ENCODE measurements at places on chromosomes 7 and 10.

DNA sequence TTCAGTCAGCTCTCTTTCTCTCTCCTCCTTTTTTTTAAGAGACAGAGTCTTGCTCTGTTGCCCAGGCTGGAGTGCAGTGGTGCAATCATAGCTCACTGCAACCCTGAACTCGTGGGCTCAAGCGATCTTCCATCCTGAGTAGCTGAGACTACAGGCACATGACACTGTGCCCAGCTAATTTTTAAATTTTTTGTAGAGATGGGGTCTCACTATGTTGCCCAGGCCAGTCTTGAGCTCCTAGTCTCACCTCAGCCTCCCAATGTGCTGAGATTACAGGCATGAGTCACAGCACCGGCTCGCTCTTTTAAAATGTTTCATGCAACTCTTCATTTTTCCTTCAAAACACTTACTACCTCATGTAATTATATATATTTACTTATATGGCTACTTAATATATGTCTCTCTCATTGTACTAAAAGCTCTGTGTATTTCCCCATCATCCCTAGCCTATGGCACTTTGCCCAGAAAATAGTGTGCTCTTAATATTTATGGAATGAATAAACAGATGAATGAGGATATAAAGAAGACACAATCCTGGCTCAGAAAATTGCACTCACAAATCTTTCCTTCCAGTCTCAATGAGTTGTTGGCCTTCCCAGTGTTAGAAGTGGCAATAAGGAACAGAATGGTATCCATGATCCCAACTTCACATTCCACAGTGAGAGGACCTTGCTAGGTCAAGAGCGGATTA lies 33.9 kb downstream of the EBLN1 start:
- no peak for DNase-seq

DNA sequence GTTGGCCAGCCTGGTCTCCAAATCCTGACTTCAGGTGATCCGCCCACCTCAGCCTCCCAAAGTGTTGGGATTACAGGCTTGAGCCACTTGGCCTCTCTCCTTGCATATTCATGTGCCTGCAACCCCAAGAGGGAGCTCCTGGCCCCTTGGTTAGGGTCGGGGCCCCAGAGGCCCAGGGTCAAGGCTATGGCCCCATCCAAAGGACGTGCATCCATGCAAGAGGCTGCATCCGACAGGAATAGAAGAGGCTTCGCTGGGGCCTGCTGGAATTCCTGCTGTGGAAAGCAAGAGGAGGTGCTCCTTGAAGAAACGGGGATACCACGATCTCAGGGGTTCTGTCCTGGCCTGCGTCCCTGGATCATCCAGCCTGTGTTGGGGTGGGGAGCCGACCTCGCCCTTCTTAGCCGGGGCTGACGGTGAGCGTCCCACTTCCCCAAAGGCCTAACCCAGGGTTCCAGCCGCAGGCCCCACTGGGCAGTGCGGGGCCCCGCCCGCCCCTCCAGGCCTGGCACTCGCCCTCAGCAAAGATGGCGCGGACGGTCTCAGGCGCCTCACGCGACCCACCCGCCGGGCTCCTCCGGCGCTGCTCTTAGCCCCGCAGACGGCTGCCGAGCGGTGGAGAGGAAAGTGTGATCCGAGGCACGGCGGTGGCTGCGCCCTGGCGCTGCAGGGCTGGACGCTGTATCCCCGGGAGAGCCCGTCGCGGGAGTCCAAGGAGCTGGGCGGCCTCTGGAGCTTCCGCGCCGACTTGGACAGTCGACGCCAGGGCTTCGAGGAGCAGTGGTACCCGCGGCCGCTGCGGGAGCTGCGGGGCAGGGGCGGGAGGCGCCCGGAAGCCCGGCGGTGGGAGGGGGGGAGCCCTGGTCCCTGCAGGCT lies 54.7 kb downstream of the ZNF727 start:
- no peak for DNase-seq

GRCh38 chr7:109094-109493 lies 83.3 kb upstream of the FAM20C start:
- DNase-seq = no peak

- no peak for DNase-seq
These were observed 4.8 kb downstream of the FSCN3 start for GRCh38 chr7:127598318-127598717.

GRCh38 chr7:100353685-100354330 lies 4.1 kb upstream of the PILRB start:
- peak; percentile 11 for DNase-seq

DNA sequence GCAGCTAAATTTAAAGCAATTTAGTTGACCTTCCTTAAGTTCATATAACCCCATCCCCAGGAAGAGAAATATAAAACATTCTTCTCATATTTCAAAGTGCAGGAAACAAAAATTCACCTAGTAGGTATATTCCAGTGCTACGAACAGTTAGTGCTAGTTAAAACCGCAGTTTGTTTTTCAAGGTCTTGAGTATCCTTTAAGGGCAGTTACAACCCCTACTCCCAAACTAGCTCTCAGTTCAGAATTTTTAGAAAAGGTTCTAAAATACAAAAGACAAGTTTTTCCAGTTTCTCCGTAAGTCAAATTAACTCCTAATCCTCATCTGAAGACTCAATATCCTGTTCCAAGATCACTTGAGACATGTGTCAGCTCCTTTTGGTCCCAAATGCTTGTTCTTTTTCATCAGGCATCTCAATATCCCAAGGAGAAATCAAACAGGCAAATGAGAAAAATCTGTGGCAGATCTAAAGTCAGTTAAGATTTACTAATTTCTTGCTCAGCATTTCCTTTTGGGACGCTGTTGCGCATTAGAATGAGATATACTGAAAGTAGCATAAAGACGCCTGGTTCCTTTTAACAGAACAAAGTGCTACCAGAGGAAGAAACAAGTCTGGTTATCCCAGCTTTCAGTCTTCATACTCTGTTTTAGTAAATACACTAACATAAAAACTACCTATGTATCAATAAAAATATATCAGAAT lies 51.8 kb downstream of the ARHGAP12 start:
- no peak for DNase-seq

GRCh38 chr7:12174931-12175330 lies 36.2 kb upstream of the TMEM106B start:
- DNase-seq = no peak

DNA sequence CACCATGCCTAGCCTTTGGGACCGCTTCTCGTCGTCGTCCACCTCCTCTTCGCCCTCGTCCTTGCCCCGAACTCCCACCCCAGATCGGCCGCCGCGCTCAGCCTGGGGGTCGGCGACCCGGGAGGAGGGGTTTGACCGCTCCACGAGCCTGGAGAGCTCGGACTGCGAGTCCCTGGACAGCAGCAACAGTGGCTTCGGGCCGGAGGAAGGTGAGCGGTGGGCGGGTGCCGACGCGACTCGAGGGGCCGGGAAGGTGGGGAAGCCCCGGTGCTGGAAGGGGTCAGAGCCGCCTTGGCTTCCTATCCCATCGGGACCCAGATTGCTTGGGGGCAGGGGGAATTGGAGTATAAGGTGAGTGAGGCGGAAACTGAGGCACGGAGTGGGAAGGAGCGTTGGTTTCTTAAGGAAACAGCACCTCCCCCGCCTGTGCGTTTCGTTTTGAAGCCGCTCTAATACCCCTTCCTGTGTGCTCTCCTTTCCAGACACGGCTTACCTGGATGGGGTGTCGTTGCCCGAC lies 547 bp downstream of the DDIT4 start:
- DNase-seq = no peak

DNA sequence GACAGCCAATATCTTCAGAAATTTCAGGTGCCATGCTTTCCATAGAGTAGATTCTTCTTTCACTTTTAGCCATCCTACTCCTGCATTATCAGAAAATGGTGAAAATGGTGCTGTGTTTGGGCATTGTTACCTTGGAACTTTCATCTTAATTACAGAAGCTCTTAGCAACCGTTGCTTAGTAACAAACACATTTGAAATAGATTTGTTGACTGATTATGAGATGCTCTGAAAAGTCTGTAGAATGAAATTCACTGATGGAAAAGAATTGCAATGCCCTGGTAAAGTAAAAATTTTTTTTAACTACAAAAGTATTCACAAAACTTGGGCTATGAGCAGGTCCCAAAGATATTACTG lies 249.3 kb upstream of the NEBL start:
- no peak for DNase-seq

DNA sequence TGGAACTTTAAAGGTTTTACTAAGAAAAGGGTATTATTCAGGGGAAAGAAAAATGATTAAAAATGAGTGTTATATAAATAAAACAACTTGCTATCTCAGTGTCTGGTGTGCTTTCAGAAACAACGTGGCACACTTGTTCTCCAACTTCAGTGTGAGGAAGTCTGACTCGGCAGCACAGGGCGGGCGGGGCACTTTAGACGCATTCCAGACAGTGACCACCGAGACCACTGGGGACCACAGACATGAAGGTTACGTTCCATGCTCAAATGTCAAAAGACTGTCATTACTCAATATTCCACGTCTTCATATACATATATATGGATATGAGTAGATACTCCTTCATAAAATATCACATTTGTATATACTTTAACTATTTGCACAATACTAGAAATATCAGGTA lies 87.0 kb downstream of the LARP4B start:
- no peak for DNase-seq

DNA sequence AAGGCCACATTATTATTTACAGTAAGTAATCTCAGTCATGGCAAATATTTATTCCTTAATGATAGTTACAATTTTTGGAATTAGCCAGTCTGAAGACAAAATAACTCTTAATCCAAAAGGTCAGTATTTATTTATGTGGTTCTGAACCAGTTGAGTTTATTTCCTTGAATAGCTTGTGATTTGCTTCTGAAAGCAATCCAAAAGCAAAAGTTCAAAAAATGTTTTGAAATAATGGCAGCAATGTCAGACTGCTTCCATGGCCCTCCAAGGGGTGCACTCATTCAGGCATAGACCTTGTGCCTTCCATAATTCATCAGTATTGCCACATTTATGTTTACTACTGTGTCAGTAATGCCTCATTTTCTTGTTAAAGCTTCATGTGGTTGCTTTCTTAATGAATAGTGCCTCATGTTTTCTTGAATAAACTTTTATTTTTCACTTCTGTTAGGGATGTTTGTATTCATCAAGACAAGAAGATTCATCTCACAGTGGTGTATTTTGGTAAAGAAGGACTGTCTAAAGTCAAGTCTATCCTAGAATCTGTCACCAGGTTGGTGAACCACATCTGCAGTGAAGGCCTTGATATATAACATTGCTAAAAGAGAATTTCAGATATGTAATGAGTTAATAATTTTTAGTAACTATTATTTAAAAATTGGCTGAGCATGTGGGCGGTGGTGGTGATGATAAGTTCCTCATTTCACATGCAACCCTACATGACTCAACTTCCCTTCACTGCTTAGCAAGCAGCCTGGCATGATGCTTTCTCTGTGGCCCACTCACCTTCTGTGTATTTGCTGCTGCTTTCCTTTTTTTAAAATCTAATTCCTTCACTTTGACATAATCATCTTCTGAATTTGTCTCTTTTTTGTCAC lies 22.0 kb downstream of the CSGALNACT2 start:
- no peak for DNase-seq

DNA sequence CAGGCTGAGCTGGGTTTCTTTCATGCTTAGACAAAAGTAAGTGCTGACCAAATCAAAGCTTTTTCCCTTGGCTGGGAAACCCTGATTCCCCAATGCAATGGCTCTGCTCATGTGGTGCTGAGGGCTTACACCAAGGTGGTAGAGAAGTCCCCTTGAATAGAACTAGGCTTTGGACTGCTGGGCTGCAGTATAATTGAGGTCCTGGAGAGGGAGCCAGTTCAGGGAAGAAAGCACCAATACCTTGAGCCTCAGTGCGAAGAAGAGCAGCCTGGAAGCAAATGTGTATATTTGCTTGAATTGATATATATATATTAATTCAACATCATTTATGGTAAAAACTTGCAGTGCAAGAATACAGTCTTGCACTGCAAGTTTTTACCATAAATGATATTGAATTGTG lies 391.1 kb downstream of the RPS24 start:
- DNase-seq = no peak

DNA sequence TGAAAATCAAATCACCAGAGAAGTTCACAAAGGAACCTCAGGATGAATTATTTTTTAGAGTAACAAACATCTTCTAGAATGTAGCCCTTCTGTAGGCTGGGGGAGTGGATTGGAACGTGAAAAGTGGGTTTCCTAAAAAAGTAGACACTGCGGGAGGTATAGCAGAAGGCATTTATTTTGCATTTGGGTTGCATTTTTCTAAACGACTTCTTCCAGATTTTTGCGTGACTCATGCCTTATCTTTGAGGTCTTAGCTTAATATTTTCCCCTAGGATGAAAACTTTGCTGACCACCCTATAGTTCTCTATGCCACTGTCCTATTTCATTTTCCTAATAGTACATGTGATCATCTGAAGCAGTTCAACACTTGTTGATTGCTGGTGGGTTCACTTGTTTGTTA lies 112.7 kb upstream of the JCAD start:
- DNase-seq = no peak

DNA sequence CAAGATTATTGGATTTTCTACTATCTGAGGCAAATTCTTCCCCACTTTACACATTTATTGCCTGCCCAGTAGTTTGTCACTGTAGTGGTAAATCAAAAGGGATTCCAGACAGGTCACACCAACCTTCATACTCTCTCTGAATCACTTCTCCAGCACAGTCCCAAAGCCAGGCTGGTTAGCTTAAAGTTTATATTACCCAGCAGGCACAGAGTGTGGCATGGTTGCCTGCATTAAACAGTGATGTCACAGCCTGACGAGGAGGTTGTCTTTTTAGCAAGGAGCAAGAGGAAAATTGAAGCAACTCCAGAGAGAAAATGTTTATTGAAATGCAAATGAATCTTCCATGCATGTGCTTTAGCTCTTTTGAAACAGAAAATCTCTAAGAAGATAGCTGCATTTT lies 375.5 kb upstream of the CELF2 start:
- no peak for DNase-seq

DNA sequence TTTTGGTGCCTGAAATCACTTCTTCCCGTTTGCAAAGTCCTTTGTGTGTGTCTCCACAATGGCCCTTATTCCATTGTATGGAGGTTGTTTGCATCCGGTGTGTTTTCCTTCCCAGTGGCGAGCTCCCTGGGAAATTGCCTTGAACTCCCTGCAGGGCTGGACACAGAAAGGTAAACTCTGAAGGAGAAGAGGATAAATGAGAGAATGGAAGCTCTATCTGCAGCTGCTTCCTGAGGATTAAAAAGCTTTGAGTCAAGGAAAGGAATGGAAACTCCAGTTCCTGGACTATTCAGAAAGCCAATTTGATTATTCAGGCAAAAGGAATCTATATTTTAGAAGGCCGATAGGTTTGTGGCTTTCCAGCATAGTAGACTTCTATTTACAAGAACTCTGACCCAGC lies 4.4 kb upstream of the GRK5 start:
- no peak for DNase-seq

- DNase-seq = no peak
These were observed 11.5 kb downstream of the SHH start for GRCh38 chr7:155800741-155801267.

DNA sequence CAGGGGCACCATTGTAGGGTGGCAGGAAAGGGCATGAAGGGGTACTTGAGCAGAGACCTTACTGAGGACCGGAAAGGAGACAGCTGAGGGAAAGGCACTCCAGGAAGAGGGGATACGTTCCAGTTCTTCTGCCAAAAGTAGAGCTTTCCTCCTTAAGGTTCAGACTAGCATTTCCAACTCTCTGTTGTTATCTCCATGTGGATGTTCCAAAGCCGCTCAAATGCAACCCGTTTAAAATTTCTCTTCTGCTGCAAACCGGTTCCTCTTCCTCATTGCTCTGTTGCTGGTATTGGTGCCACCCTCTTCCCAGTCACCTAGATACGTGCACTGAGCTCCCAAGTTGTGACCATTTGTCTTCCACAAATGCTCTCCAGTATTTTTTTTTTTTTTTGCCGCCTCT lies 47.5 kb downstream of the TMEM209 start:
- no peak for DNase-seq
